RPMI7951 (cell line): ENCODE measurements at places on chromosomes 7 and 10.

DNA sequence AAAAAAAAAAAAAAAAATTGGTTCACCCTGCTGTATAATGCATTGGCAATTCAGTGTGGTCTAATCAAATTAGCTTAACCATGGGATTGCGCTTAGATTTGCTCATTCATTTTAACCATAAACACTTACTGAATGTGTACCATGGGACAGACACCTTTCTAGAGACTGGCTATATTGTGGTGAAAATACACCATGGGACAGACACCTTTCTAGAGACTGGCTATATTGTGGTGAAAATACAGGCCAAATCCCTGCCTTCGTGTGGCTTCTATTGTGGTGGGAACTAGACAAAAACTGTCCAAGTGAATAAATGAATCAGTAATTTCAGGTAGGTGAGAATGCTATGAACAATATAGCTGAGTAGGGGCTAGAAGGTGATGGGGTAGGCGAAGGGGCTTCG, 10.2 kb upstream of the REPIN1 start:
- no peak for DNase-seq

- DNase-seq, result no peak
These were observed 151.5 kb downstream of the KIF20B start for GRCh38 chr10:89852872-89853271.

DNA sequence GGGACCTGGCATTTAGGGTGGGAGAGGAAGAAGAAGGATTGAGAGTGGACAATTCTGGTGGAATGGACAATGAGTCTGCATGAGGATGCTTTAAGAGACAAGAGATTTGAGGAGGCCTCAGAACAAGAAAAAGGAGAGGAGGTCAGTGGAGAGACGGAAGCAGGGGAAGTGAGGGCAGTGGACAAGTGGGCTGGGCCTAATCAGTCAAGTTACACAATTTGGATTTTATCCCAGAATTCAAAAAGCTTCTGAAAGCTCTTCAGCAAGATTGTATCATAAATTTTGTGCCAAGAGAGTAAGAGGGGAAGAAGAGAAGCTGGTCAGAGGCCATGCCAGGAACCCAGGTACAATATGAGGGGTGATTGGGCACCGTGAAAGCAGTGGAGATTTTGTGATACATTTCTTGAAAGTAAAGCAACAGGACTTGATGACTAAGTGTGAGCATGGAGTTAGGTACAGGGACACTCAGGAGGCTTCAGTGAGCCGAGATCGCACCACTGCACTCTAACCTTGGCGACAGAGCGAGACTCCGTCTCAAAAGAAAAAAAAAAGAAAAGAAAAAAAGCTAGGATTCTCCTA, 19.3 kb upstream of the TSPAN13 start:
- DNase-seq, result no peak

- DNase-seq, result no peak
These were observed 1.0 kb upstream of the PILRA start for GRCh38 chr7:100372256-100372655.

DNA sequence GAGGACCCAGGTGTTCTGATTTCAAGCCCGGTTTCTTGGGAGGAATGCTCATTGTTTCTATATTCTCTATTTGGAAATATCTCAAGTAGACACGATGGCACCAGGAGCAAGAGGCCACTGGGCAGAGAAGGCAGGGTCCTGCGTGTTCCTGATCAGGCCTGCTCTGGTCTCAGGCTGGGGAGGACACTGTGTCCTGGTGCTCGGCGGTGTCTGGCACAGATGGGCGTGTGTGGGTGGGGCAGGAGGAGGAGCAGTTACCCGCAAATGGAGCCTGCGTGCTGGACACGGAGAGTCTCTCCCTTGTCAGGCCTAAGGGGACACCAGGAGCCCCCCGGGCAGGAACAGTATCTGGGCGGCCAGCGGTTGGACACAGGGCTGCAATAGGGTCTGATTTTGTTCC, 25.9 kb upstream of the GOLGA7B start:
- no peak for DNase-seq

DNA sequence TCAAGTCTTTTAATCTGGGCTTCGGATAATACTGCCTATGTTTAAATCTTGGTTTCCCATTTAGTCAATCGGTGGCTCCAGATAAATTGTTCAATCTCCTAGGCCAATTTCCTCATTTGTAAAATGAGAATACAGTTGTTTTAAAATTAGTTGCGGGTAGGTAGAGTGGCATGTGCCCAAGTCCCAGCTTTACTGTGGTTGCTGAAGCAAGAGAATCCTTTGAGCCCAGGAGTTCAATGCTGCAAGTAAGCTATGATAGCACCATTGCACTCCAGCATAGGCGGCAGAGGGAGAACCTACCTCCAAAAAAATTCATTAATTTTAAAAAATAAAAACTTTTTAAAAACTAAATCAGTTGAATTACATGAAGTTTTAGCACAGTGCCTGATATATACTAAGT, 7.3 kb downstream of the RNF216 start:
- no peak for DNase-seq

GRCh38 chr10:64011912-64012714, 490.9 kb downstream of the REEP3 start:
- DNase-seq, result no peak

- no peak for DNase-seq
These were observed 38.5 kb downstream of the EN2 start for GRCh38 chr7:155496267-155497005.

DNA sequence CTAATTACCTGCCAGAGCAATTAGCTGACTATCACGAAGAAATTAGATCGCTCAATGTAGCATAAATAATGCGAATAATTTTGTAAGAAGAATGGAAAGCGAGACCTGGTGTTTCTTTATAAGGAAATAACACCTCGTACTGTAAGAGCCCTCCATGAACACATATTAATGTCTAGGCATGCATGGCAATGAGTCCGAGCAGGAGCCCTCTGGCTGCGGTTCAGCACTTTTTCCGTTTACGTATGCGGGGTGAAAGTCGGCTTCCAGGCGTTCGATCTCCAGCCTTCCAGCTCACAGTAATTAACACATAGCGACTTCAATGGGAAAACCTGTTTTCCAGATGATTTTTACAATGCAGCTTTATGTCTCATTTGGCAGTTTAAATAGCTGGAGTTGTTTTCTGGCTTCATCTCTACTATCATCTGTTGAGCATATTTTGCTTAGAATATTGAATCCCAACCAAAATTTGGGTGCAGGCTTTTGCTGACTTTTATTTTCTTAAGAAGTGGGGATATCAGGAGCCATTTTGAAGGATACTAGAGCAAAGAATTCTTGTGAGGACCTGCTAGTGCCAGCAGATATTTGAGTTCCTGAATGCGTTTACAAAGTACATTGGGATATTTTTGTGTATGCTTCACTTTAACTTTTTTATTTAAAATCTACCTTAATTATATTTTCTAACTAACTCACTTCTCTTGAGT, 7.2 kb upstream of the SP8 start:
- no peak for DNase-seq

- no peak for DNase-seq
These were observed 116.5 kb upstream of the LRRN3 start for GRCh38 chr7:110974441-110974840.

- no peak for DNase-seq
These were observed 171.8 kb downstream of the SLIT1 start for GRCh38 chr10:97013983-97014382.

DNA sequence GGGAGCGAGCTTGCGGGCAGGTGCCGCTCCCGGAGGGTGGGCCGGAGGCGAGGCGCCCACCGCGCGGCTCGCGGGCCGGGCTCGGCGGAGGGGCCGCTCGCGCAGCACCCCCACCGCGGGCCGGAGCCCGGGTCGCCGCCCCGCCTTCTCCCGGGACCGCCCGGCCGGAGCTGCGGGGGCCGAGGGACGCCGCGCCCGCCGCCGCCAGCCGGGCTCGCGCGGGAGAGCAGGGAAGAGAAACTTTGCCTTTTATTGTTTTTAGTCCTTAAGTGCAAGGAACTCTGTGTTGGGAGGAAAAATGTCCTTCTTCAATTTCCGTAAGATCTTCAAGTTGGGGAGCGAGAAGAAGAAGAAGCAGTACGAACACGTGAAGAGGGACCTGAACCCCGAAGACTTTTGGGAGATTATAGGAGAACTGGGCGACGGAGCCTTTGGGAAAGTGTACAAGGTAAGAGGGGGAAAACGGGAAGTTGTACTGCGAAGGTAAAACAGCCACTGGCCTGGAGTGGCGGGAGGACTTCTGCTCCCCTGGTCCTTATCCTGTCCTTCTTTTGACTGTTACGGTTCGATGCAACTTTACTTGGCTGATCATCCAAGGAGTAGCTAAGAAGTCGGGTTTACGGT, 620 bp downstream of the SLK start:
- DNase-seq, result peak; percentile 25

- no peak for DNase-seq
These were observed 163.8 kb downstream of the RGS10 start for GRCh38 chr10:119378737-119379067.

DNA sequence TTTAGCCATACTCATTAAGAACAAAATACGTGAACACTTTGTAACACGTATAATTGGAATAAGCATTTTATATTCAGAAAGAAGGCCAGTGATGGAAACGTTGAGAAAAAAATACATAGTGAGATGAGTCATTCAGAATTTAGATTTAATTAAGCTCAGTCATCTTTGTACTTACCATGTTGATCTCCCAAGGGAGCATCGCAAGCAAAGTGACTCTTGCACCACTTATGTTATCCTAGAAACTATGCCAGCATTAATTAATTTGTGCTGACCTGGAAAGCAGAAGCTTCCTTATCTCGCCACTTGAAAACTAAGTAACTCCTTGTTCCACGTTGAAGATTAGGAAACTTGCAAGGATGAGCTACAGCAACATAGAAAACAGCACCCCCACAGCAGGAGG, 9.7 kb upstream of the MPP7 start:
- no peak for DNase-seq

DNA sequence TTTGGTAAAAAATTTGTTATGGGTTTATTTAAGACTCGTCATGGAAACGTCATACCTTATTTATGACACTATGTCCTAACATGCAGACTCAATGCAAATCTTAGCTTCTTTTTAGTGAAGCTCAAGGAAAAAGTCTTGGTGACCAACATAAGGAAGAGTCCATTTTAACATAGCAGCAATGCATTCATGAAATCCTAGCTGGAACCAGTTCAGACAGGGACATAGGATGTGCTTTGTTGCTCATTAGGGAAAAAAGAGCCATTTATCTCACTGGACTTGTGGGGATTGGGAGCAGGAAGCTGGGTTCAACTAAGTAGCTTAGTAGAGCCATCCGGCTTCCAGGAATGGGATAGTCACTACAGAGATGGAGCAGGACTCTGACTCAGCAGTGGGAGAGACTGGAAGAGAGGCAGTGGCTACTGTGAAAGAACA, 100.7 kb upstream of the DKK1 start:
- DNase-seq, result peak; percentile 19

GRCh38 chr7:146656988-146657387, 540.4 kb downstream of the CNTNAP2 start:
- DNase-seq, result no peak

DNA sequence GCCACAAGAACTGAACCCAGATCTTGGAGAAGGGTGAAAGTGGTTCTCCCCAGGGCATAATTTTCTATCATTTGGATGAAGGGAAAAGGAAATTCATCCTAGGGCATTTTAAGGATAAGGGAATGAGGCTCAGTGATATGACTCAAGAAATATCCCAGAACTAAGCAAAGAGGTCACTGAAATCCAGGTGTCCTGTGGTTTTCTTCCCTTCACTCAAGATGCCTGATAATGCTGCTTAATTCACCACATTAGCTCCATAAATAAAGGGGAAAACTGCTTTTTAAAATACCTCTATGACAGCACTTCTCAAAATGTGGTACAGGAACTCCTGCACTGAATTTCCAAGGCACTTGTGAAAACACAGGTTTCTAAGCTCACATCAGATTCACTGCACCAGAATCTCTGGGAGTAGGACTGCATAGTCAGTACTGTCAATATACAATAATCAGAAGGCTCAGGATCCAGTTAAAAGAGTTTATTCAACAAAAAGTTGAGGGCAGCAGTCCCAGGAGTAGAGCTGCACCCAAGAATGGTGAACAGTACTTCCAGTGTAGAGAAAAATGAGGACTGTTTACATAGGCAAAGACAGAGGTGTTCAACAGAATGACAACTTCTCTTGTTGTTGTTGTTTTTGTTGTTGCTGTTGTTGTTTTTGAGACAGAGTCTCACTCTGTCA, 2.9 kb downstream of the IFIT3 start:
- no peak for DNase-seq

GRCh38 chr7:29296421-29296820, 101.8 kb downstream of the CHN2 start:
- no peak for DNase-seq

- no peak for DNase-seq
These were observed 311.9 kb upstream of the GNAI1 start for GRCh38 chr7:79822620-79823240.

DNA sequence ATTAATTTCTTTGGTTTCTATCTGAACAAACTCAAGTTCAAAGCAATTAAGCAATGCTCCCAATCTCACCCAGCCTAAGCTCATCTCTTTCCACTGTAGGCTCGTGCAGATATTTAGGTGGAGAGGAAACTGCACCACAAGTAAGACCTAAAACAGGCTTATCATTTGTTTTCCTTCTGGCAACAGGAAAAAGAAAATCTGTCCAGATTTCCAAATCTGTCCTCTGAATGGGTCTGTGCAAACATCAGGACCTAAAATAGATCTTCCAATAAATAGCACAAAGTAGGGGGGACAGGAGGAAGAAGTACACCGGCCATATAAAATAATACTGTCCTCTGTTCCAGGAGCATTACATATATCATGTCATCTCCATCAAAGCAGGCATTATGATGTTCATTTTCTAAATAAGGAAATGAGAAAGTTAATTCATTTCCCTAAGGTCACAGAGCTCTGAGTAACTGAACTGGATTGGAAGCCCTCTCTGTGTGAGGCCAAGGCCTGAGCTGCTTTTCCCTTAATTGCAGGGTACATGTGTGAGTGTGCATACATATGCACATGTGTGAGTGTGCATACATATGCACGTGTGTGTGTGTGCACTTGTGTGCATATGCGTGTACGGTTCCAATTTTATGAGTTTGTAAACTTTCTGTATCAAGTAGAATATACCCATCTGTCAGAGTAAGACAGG, 92.8 kb upstream of the PARD3 start:
- DNase-seq, result peak; percentile 36

DNA sequence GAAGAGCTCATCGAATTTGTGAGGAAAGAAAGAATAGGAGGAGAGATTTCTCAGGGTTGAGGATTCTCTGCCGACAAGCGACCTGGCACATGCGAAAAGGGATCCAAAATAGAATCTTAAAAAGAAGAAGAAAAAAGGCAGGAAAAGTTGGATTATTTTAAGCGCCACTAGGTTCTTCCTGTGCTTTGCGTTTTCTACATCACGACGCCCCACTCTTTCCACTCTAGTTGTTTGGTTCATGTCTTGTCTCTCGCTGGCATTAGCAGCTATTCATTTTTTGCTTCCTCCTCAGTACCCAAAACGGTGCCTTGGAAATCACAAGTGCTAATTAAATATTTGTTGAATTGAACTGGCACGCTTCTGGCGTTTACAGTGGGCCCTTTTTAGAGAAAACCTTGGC, 674 bp upstream of the FRA10AC1 start:
- DNase-seq, result peak; percentile 3

DNA sequence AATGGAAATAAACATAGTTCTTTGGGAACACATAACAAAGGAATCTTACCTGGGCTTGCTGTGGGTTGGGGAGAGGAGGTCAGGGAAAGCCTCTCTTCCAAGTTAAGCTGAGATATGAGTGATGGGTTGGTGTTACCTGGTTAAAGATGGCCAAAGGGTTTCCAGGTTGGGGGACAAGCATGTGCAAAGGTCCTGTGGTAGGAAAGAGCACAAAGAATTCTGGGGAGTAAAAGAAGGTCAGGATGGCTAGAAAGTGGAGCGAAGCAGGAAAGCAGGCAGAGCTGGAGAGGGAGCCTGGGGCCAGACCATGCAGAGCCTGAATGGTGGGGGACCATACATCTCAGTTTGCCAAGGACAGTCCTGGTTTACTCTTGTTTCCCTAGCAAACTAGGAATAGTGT, 133.2 kb downstream of the CFAP58 start:
- no peak for DNase-seq
